SIG-M5 (cell line): ENCODE measurements at places on chromosomes 2 and 18.

GRCh38 chr2:239321596-239322415 lies 79.0 kb downstream of the HDAC4 start:
- no peak for DNase-seq

GRCh38 chr2:84022810-84023431 lies 436.2 kb downstream of the SUCLG1 start:
- DNase-seq = no peak

DNA sequence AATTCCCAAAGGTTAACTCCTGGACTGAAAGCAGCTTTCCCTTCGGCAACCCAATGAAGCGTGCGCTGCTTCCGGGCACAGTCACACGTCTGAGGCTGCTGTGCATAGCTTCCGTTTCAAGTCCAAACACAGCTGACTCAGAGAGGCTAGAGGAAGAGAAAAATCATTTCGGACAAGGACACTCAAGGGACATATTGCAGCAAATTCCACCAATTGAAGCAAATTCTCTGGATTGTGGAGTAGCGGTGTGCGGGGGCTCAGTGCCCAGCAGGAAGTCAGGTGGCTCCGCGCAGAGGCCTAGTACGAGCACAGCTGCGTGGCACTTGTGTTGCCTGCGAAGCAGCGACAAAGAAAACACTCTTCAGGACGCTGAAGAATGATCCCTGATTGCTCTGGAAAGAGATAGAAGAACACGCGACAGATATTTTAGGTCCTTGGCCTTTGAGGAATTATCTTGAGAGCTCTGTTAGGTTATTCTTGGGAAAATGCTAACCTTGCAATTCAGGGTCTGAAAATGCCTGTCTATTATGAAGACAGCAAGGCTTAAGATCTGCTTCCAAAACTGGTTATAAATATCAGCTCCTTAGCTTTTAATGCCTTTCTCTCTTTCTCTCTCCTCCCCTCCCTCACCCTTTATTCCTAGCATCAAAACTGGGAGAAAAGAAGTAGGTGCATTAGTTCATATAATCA lies 352.6 kb upstream of the DLGAP1 start:
- DNase-seq = no peak

DNA sequence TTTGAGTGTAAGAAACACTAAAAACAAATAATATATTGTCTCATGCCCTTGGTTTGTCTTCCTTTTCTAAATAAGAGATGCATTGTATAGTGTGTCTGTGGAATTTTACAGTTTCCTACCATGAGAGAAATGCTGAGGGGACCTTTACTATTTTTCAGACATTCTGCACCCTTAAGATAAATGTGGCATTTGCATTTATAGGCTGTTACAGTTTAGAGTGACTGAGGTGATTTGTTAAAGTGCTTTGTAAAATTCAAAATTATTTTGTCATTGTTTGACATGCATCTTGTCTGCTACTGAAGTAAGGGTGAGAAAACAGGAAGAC lies 78.9 kb upstream of the ZSWIM2 start:
- DNase-seq = no peak
